SK-N-SH (cell line): ENCODE measurements at places on chromosomes 16 and 17.

- DNase-seq, result no peak
These were observed 2.1 kb upstream of the PVALEF start for GRCh38 chr17:81163051-81163695.

- DNase-seq, result no peak
These were observed 10.7 kb upstream of the CNGB1 start for GRCh38 chr16:57981636-57982035.

- no peak for DNase-seq
These were observed 16.5 kb upstream of the SOX9 start for GRCh38 chr17:72104164-72104862.

GRCh38 chr16:13300066-13300840 is 398.9 kb downstream of the SHISA9 start:
- DNase-seq, result no peak

GRCh38 chr16:12804395-12804794 is 708 bp upstream of the CPPED1 start:
- no peak for DNase-seq

- DNase-seq, result no peak
These were observed 688.2 kb upstream of the SOX9 start for GRCh38 chr17:71432378-71433315.

- peak; percentile 92 for DNase-seq
These were observed 14.4 kb upstream of the ALDH3A1 start for GRCh38 chr17:19762515-19762961.

DNA sequence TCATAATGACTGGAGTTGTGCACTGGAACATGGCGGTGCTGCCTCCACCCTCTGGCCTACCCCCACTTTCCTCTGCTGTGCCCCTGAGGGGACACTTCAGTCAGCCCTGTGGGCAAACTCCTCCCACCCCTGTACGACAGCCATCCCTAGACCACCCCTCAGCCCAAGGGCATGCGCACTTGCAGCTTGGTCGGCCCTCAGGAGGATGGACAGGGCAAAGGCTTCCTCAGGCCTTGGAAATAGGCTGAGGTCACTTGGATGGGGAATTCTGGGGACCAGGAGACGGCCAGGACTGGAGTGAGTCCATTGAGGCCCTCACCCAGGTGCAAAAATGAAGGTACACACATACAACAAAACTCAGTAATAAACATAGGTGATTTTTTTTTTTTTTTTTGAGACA is 41.0 kb downstream of the FZD2 start:
- DNase-seq, result no peak

DNA sequence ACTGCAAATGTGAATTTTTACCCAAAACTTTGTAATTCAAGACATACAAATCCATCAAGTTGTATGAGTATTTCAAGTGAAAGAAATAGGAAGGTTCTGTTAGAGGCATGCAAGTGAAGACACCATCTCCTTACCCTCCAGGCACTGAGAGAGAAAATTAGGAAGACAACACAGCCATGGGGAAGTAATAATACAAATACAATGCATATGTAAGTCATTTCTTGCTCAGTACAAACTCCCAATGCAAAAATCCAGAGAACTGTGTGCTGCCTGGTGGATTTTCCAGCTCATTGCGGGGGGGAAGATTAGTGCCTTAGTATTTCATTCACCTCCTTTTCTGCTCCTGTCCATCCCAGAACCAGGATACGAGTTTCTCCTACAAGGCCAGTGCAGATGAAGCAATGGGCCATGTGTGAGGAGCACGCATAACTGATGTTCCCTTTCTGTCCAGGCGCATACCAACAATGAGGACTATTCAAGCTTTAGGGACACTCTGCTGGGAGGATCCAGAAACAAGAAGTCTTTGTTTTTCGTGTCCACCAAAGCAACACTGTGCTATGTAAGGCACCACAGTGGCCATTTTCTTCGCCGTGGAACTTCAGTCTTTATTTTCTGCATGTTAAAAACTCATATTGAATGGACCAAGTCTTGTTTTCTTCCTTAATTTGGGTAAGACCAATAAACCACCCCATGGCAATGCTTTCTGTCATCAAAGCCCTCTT is 143.7 kb upstream of the RCVRN start:
- DNase-seq, result no peak

- no peak for DNase-seq
These were observed 52.1 kb downstream of the COPRS start for GRCh38 chr17:31806921-31807320.

GRCh38 chr17:19833914-19834313 is 33.8 kb downstream of the ULK2 start:
- DNase-seq, result no peak

DNA sequence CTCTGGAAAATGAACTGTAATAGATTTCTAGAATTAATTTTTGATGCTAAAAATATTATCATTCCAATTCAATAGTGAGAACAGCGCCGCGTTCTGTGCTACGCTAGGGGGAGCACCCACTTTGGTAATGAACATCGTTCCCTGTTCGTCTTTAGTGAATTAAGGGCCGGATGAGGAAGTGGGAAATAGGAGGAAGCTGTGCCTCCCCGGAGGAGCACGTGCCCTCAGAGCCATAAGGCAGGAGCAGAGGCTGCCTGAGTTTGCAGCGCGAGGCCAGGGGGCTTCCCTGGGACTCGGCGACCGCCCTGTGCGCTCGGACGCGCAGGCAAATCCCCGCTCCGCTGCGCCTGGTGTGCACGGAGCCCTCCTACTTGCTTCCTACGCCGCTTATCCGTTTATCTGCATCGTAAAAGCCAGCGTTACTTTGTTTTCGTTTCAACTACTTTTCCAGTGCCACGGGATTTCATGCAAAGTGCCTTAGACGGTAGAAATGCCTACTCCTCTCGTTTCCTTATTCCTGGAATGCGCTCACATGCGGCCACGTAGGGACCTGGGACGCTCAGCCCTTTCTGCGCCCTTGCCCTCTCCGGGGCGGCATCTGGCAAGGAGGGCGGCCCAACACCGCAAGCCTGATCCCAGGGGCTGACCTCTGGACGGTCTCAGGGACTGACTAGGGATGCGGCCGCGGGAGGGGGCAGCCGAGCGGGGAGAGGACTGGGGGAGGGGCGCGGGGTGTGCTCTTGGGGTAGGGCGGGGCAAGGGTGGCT is 76.4 kb downstream of the KCNJ12 start:
- DNase-seq, result no peak

DNA sequence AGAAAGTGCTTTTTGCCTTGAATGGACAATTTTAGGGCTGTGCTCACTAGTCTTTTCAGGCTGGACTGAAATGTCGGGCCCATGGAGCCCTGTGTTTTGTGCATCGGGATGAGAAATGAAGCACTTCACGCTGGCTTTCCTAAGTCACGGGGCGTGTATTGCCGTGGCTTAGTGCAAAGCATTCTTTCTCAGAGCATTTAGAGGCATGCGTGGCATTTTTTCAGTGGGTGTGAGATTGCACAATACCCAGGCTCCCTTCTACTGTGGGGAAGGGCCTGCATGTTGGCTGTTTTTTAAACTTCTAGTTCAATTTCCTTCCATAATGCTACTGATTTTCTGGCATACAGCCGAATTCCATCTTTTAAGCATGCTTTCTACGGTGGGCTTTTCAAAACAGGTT is 12.6 kb upstream of the POLR3E start:
- no peak for DNase-seq

GRCh38 chr17:77478899-77479298 is 338.1 kb downstream of the SEC14L1 start:
- no peak for DNase-seq

GRCh38 chr16:81376880-81377279 is 62.1 kb downstream of the GAN start:
- no peak for DNase-seq

GRCh38 chr17:78358538-78359320 is 1.1 kb downstream of the SOCS3 start:
- peak; percentile 82 for DNase-seq

DNA sequence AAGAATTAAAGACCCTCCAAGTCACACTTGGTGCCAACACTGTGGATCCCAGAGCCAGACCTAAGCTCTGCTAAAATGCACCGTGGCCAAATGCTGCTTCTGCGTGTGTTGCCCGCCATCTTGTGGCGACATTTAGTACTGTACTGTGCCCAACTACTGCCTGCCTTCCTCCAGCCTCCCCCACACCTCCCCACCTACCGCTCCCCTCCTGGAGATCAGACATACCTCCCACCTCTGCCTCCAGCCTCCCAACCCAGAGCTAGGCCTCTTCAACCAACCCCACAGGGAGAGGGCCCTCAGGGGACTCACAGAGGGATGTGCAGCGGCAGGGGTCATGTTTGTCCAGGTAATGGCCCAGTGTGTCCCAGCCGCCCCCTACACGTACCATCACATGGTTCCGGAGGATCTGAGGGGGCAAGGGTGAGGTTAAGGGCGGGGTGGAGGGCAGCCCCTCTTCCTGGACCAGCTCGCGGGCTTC is 5.5 kb downstream of the GAS2L2 start:
- peak; percentile 89 for DNase-seq

DNA sequence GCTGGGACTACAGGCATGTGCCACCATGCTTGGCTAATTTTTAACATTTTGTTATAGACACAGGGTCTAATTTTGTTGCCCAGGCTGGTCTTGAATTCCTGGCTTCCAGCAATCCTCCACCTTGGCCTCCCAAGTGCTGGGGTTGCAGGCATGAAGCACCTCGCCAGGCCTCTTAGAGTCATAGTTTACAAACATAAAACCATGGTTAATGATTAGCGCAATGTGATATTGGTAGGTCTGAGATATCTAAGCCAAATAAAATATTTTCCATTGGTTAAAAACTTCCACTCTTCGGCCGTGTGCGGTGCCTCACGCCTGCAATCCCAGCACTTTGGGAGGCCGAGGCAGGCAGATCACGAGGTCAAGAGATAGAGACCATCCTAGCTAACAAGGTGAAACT is 16.6 kb downstream of the TXNDC11 start:
- DNase-seq, result no peak

- DNase-seq, result no peak
These were observed 63.7 kb upstream of the MRTFB start for GRCh38 chr16:14007450-14007849.

GRCh38 chr16:69514356-69514755 is 51.4 kb upstream of the NFAT5 start:
- DNase-seq, result no peak

DNA sequence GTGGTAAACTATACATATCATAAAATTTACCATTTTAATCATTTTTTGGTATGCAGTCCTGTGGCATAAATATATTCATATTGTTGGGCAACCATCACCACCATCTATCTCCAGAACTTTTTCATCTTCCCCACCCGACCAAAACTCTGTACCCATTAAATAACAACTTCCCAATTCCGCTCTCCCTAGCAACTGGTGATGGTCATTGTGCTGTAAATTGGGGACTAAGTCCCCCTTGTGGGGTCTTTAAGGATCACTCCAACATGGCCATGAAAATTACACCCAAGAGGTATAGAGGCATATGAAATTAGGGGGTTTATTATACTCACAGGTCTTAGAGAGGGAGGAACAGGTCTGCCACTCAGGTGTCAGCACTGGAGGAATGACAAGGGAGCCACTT is 57.4 kb upstream of the NKD1 start:
- DNase-seq, result no peak

- DNase-seq, result no peak
These were observed 24.5 kb downstream of the NLRC5 start for GRCh38 chr16:57013902-57014301.

DNA sequence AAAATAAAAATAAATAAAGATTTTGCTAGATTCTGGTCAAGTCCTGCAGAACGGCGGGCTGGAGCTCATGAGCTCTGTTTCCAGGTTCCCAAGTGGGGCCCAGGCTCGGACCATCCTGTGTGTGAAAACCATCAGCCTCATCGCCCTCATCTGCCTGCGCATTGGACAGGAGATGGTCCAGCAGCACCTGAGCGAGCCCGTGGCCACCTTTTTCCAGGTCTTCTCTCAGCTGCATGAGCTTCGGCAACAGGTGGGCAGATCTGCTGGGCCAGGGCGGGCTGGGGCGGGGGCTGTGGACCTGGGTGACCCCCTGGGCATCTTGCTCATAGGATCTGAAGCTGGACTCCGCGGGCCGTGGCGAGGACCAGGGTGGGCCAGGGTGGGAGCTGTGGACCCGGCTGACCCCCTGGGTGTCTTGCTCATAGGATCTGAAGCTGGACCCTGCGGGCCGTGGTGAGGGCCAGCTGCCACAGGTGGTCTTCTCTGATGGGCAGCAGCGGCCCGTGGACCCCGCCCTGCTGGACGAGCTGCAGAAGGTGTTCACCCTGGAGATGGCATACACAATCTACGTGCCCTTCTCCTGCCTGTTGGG is 7.8 kb downstream of the WDR81 start:
- no peak for DNase-seq

GRCh38 chr17:6780886-6781285 is 4.9 kb downstream of the FBXO39 start:
- DNase-seq, result no peak

DNA sequence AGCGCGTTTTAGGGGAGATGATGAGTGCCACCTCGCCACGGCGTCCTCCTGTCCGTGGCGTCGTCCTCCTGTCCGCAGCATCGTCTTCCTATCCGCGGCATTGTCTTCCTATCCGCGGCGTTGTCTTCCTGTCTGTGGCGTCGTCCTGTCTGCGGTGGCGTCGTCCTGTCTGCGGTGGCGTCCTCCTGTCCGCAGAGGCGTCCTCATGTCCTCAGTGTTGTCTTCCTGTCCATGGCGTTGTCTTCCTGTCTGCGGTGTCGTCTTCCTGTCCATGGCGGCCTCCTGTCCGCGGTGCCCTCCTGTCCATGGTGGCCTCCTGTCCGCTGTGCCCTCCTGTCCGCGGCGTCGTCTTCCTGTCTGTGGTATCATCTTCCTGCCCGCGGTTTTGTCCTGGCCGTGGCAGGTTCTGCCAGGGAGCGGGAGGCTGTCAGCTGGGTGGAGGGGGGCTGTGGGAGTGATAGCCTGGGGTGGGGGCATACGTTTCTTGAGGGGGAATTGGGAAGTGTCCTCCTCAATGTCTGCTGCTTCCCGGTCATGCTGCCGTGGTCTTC is 30.9 kb downstream of the TBCD start:
- DNase-seq, result no peak

GRCh38 chr17:78723001-78723796 is 58.9 kb downstream of the CYTH1 start:
- DNase-seq, result peak; percentile 93

DNA sequence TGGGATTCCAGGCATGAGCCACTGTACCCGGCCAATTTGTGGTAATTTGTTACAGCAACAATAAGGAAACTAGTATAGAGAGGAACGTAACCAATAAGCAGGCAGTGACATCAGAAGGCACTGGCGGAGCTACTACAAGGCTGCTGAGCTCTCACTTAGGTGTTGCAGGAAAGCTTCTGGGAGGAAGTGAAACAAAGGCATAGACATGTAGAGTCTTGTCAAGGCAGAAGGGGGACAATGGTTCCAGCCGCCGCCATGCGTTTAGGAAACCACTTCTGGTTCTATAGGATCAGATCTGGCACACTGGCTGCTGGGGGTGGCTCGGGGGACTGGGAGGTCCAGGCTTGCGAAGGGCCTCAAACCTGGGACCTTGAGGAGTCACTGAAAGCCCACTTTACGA is 9.4 kb upstream of the CPSF4L start:
- DNase-seq, result no peak
